ENCODE measurements at places on chromosomes 3 and 15.

DNA sequence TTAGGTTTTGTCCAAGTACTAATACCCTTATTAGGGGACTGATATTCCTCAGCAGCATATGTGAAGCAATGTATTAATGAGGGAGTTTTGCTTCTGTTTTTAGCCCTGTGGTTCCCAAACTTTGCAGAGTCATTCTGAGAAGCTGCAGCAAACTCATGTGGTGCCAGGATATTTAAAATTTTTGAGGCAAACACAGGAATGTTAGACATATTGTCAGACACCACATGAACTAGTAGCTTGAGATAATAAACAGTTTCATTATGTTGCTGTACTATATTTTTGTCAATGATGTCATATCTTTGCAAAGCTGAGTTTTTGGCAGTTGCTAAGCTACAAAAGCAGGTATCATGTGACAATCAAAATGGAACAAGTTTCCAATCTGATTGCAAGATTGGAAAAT lies 36.6 kb downstream of the ATP6V1A start:
- DNase-seq, result peak; percentile 98

GRCh38 chr3:39917065-39917773 lies 107.8 kb downstream of the MYRIP start:
- DNase-seq, result no peak

DNA sequence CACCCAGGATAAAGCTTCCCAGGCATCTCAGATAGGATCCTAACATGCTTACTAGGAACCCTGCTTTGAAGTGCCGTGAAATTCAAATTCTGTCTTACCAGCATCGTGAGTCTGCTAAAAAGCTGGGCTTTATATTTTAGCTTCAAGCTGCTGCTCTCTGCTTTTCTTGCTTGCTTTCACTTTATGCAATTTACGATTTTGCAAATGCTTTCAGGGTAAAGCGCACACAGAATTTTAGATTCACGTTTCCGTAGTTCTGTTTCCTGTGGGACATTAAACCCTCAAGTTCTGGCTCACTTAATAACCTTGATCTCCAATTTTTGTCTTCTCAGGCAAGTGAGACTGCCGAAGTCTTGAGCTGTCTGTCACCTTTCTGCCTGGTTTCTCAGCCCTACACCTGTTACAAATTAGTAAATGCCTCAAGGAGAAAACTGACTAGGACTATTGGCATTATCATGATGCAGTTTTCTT lies 170.5 kb upstream of the TGFBR2 start:
- DNase-seq, result no peak

GRCh38 chr3:11159421-11159904 lies 5.2 kb downstream of the HRH1 start:
- peak; percentile 78 for DNase-seq

- no peak for DNase-seq
Observed at GRCh38 chr3:5181469-5182141, 5.9 kb upstream of the EDEM1 start.

GRCh38 chr3:108146139-108146538 lies 55.3 kb upstream of the CD47 start:
- no peak for DNase-seq

- DNase-seq, result no peak
Observed at GRCh38 chr3:83092521-83093221, 1331.2 kb upstream of the GBE1 start.

DNA sequence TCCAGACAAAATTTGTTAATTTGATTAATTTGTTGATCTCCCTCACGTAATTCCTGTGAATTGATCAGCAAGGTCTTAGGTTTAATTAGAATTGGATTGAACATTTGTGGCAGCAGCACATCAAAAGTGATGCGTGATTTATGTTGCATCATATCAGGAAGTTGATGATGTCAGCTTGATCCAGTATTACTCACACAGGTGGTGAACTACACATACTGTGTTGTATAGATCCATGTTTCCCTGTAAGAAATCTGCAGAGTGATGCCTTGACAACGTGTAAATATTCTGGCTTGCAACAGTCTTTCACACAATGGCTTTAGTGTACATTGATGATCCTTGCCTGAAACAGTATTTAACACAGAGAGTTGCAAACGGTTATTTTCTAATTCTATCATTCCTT lies 200.4 kb downstream of the ADAMTSL3 start:
- no peak for DNase-seq

- DNase-seq, result peak; percentile 54
Observed at GRCh38 chr3:18124501-18124900, 300.6 kb downstream of the SATB1 start.

DNA sequence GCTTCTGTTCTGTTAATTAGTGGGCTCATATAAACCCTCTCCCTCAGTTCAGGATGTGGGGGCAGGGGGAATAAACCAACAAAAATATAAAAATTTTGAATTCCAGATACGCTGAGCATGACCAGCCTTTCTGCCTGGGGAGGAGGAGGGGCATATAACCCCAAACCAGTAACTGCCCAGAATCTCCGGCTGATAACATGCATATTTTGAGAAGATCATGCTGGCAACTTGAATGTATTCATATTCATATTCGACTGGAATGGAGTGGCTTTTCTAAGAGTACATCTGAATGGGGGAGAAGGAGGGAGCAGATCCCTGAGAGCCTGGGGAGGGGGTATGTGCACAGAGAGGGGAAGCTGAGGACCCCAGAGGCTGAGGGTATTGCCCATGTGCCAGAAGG lies 54.5 kb upstream of the LCTL start:
- DNase-seq, result no peak

- no peak for DNase-seq
Observed at GRCh38 chr15:101526890-101527289, 37.4 kb upstream of the PCSK6 start.

DNA sequence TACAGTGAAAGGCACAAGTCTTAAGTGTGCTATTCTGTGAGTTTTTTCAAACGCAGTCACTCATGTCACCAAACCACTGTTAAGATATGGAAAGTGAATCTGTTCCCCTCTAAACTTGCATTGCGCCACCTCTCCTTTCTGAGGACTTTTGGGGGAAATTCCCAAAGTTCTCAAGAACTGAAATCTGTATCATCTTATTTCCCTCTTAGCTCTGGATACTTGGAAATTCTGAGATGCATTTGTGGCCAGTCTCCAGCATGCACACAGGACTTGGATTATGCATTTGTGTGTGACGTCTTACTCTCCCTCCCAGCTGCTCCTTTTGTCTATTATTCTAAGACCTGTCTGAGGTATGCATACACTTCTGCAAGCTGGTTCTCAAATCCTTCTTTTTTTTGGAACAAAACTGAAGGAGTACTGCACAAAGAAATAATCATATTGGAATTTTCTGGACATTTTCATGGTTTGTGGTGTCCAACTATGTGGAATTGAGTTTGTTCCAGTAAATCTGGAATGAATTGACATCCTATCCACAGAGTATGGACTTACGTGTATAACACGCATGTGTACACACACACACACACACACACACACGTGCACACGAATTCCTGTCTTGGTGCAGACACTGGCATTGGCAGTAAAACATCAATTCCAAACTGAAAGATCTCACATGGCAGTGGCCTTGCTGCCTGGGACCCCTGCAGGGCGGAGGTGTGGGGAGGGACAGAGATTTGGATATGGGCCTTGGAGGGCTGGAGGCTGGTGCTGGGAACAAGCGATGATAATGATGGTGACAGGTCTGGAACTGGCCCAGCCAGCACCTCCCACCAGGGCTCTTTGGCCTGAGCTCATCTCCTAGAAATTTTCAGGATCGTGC lies 8.2 kb upstream of the LCTL start:
- peak; percentile 79 for DNase-seq

DNA sequence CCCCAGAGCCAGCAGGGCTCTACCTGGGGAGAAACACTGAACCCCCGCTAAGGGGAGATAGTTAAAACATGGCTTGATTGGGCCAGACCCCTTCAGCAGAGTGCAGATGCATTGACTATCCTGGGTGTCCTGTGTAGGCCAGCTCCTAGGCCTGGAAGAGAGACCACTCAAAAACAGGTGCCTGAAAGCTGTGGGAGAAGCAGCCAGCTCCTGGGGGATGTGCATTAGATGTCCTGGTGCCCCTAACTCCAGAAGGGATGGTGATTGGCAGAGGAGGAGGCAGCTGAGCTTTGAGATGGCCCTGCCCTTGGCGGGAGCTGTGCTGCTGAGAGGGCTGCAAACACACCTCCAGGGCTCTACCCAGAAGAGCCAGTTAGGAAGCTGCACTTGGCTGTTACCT lies 89.3 kb upstream of the PLXNA1 start:
- no peak for DNase-seq

DNA sequence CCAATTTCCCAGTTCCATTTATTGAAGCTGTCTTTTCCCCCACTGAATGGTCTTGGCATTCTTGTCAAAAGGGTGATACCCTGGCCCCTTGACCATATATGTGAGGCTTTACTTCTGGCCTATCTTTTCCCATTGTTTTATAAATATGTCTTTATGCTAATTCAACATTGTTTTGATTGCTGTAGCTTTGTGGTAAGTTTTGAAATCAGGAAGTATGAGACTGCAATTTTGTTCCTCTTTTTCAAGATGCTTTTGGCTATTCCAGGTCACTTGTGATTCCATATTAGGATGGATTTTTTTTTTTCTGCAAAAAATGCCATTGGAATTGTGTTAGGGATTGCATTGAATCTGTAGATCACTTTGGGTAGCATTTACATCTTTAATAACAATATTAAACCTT lies 141.2 kb upstream of the MANF start:
- no peak for DNase-seq
